Lower lobe of right lung (tissue), 2 donors: ENCODE measurements at places on chromosomes 3 and 15.

GRCh38 chr3:171172070-171172469 is 145.6 kb upstream of the SLC2A2 start:
- H3K4me1 ChIP-seq: peaks cover 8% of the 10 kb centered on the region
- H3K27ac ChIP-seq: no peak overlapping the region
- H3K27me3 ChIP-seq: no peaks in the 10 kb centered on the region
- peaks cover 7% of the 10 kb centered on the region for H3K36me3 ChIP-seq
- no peak for DNase-seq

DNA sequence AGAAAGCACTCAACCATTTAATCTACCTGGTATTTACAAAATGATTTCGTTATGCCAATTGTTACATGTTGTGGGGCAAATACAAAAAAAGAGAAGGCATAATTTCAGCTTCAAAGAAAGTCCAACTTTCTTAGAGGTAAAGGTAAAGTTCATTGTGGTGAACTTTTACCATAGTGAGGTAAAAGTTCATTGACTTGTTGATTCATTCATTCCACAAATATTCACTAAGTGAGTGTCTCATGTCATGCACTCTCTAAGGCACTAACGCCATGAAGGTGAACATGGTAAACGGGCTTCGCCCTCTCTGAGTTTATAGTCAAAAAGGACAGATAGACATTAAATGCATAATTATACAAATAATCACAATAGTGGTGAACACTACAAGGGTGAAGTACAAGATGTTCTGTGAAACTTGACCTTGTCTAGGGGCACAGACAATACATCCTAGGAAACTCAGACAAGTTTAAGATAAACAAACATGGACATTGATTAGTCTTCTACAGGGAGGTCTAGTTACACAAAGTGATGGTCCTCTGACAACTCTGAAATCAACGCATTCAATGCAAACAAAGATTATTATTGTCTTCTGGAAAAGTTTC is 378.6 kb downstream of the MAGI1 start:
- no peaks in the 10 kb centered on the region for H3K27me3 ChIP-seq
- H3K4me3 ChIP-seq: no peak overlapping the region
- no peak overlapping the region for H3K27ac ChIP-seq

DNA sequence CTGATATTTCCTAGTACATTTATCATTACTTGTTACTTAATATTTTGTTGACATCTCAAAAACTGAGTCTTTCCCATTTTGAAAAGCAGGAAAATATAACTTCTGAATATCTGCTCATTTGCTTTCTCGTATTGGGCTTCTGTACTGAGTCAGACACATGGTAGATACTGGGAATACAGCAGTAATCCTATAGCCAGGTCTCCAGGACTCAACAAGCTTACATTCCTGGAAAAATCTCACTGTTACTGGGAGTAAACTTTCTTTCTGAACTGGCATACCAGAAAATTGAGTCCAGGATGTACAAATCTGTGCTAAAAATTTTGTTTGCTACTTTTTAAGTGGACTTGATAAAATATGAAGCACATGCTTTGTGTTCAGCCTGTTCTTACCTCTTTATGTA is 240.4 kb downstream of the RBMS3 start:
- H3K4me1 ChIP-seq: peaks cover 34% of the 10 kb centered on the region
- no peaks in the 10 kb centered on the region for H3K36me3 ChIP-seq
- H3K27me3 ChIP-seq: no peaks in the 10 kb centered on the region
- no peak for DNase-seq
- no peak overlapping the region for H3K4me3 ChIP-seq
- H3K27ac ChIP-seq: no peak overlapping the region

DNA sequence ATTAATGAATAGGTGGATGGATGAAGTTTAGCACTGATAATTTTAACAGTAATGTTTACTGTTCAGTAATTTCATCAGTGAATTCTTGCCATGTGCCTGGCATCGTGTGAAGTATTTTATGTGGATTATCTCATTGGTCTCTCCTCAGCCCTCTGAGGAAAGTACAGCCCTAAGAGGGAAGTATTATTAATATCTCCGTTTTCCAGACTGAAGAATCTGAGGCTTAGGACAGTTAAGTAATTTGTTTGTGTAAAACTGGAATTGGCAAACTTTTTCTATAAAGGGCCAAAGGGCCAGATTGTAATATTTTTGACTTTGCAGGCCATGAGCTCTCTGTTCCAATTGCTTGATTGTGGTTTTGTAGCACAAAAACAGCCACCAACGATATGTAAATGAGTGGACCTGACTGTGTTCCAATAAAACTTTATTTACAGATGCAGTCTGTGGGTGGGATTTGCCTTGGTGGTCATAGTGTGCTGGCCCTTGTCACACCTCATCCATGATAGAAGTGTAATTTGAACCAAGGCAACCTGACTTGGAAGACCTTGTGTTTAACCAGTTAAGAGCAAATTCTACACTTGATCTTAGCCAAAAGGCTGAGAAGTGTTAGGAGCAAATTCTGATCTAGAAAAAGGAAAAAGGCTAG is 255.3 kb downstream of the FEZF2 start:
- H3K27ac ChIP-seq: no peak overlapping the region
- no peaks in the 10 kb centered on the region for H3K27me3 ChIP-seq
- no peak overlapping the region for H3K4me3 ChIP-seq
- H3K4me1 ChIP-seq: no peaks in the 10 kb centered on the region
- H3K36me3 ChIP-seq: no peaks in the 10 kb centered on the region

GRCh38 chr3:81087607-81088006 is 673.8 kb downstream of the GBE1 start:
- H3K4me3 ChIP-seq: no peak overlapping the region
- H3K36me3 ChIP-seq: no peaks in the 10 kb centered on the region
- no peak for DNase-seq
- no peaks in the 10 kb centered on the region for H3K27me3 ChIP-seq
- no peaks in the 10 kb centered on the region for H3K4me1 ChIP-seq
- H3K27ac ChIP-seq: no peak overlapping the region

DNA sequence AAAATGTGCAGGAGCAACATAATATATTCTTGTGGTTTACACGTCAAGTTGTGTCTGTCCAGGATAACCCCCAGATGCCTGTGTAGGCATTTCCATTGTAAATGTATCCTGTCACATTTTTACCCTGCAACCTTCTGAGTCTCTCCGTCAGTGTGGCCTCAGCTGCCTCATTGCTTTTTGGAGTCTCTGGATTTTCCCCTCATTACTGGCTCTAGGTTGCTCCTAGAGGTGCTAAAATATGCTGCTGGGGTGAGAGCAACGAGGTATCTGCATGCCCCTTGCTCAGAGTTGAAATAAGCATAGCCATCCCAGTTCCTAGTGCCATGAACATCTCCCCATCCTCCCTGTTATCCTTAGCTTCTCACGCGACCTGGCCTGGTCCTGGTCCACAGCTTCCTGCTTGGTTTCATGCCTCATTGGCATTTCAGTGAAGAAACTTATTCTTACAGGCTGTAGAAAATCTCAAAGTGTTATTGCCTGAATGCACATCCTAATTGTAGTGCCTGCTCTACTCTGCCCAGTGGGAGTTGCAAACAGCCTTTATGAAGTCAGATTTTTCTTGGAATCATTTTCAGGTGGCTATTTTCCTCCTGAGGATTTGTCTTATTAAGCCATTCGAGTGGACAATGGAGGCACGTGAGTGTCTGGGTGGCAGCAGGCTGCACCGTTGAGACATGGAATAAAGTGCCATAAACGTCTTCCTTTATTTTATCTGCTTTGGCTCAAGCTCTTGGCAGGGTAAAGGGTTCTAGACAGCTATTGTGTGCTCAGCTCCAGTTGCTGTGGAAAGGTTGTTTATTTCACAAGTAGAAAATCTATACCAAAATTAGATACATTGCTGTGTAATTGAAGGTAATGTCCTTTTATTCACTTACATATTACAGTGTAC is 33.2 kb downstream of the OXNAD1 start:
- H3K4me1 ChIP-seq: peaks cover 35% of the 10 kb centered on the region
- peaks cover 24% of the 10 kb centered on the region for H3K36me3 ChIP-seq
- no peak for DNase-seq
- H3K27me3 ChIP-seq: no peaks in the 10 kb centered on the region
- no peak overlapping the region for H3K27ac ChIP-seq

DNA sequence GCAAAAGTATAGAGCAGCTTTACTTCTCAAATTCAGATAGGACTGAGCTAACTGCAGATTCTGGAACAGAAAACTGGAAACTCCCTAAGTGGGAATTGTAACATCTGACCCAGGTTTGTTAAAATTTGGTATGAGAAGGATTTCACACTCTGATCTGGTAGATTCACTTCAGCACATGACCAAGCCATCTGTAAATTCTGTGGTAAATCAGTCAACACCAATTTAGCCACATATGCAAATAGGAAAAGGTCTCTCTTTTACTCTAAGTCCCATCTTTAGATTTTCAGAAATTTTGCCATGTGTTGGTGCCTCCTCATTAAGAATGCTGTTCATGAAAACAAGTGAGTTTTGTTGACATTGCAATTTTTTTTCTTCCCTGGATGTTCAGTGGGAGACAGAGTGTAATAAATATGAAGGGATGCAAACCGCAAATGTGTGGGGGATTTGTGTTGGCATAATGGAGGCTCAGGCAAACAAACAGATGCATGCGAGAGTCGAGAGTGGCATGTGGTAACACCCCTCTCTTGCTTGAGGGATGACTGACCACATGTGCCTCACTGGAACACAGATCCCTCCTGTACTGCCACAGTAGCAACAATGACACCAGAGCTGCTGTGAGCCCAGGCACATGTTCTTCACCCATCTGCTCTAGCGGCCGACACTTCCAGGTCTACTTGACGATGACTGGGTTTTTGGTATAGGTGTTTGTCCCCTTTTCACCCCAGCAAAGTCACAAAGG is 146.6 kb downstream of the FEZF2 start:
- H3K4me1 ChIP-seq: no peaks in the 10 kb centered on the region
- no peak for DNase-seq
- H3K27me3 ChIP-seq: no peaks in the 10 kb centered on the region
- H3K4me3 ChIP-seq: no peak overlapping the region

DNA sequence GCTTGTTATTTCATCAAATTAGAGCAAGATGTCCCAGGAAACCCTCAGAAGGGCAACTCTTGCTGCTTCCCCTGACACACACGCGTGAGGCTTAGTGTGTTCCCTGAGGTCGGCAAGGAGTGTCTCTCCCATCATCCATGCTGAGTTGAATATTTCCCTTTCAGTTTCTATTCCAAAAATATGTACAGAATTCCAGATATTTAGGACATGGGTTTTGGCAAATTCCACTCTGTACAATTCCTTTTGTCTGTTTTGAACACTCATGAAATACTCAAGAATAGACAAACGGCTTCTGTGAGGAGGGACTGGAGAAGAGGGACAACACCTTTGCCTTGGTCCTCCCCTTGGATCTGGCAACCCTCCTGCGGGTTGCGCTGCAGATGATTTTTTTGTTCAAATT is 138.0 kb downstream of the DUT start:
- H3K27me3 ChIP-seq: no peaks in the 10 kb centered on the region
- DNase-seq: no peak
- H3K4me3 ChIP-seq: no peak overlapping the region

DNA sequence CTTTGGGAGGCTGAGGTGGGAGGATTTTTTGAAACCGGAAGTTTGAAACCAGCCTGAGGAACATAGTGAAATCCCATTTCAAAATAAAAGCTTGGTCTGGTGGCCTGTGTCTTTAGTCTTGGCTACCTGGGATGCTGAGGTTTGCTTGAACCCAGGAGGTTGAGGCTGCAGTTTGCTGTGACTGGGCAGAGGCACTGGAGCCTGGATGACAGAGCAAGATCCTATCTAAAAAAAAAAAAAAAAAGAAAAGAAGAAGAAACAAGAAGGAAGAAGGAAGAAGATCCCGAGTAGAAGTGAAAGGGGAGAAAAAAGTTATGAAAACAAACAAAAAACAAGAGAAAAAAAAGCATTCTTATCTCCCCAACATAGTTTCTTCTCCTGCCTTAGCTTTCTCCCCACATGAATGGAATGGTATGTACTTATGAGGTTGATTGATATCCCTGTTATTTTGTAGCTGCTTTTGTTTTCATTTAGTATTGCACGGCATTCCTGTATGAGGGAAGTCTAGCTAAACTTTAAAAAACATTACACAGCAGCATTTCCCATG is 42.4 kb downstream of the TMEM40 start:
- H3K27me3 ChIP-seq: no peaks in the 10 kb centered on the region
- no peaks in the 10 kb centered on the region for H3K36me3 ChIP-seq
- DNase-seq: no peak
- no peaks in the 10 kb centered on the region for H3K4me1 ChIP-seq
- no peak overlapping the region for H3K27ac ChIP-seq

DNA sequence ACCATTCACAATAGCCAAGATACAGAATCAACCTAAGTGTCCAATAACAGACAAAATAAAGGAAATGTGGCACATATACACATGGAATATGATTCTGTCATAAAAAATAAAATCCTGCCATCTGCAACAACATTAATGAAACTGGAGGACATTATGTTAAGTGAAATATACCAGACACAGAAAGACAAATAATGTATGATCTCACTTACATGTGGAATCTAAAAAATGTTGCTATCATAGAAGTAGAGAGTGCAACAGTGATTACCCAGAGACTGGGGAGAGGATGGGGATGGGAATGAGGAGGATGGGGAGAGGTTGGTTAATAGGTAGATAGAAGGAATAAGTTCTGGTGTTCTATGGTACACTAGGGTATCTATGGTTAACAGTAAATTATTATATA is 28.7 kb downstream of the MRPL3 start:
- no peak for DNase-seq
- H3K27me3 ChIP-seq: no peaks in the 10 kb centered on the region
- no peak overlapping the region for H3K27ac ChIP-seq
- H3K4me3 ChIP-seq: no peak overlapping the region
- H3K4me1 ChIP-seq: no peaks in the 10 kb centered on the region
- H3K36me3 ChIP-seq: peaks cover 27% of the 10 kb centered on the region

DNA sequence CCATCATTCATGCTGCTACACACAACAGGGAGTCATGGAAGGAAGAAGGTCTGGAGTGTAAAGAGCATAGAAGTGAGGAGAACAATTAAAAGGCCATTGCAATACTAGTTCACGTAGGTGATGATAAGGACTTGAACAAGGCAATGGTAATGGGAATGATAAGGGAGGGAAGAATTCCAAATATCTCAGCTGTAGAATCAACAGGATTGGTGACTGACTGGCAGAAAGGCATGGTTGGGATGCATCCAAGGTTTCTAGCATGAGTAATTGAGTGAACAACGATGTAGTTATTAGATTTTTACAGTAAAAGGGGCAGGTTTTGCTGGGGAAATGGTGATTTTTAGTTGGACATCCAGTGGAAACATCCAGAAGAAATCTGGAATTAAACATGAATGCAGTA is 2.4 kb upstream of the SEC62 start:
- no peak for DNase-seq
- H3K27ac ChIP-seq: no peak overlapping the region
- H3K4me3 ChIP-seq: no peak overlapping the region
- no peaks in the 10 kb centered on the region for H3K36me3 ChIP-seq
